ENCODE measurements at places on chromosomes 5 and 9. TPM values are rescaled to one million over a fixed set of nuclear protein-coding genes. Genes with fewer than 3 reads are reported as not detected.

TUSC1 gene
- total RNA-seq = 12.5 TPM

DNA sequence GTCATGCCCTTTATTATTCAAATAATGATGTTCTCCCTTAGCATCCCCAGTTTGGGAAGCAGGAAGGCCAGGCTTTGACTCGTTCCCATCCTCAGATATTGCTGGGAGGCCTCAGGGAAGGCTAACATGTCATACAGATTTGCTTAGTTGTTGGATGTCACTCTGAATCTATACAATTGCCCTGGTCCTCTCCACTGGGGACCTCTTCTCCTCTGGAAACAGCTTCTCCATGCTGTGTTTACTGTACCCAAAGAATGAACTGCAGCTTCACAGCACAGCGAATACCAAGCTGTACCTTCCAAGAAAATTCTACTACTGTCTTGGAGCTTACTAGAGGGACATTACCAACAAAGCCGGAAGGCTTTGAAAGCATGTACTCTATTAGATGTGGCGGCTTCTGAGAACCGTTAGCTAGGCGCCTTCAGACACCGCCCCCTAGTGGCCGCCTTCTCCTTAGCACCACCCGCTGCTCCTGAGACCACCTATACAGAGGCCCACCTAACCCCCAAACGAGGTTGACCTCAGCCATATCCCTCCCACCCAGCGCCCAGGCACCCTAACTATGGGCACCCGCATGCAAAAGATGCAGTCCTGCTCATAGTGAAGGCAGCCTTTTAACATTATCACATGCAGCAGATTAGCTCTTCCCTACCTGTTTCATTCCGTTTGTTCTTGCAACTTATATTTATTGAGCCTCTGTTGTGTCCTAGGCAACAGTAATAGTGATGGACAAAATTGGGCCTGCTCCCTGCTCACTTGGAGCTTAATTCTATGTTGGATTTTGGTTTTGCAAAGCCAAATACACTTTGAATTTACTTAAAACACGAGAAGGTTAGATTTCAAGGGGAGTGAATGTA lies 34.9 kb upstream of the FOXI1 start:
- DNase-seq = peak; percentile 51

GRCh38 chr5:173354645-173355044 lies 26.4 kb upstream of the STC2 start:
- DNase-seq = no peak

- no peak for DNase-seq
These were observed 196.5 kb downstream of the TLE1 start for GRCh38 chr9:81492710-81493447.

GRCh38 chr5:180784497-180785097 lies 18.0 kb downstream of the MGAT1 start:
- peak; percentile 92 for DNase-seq

DNA sequence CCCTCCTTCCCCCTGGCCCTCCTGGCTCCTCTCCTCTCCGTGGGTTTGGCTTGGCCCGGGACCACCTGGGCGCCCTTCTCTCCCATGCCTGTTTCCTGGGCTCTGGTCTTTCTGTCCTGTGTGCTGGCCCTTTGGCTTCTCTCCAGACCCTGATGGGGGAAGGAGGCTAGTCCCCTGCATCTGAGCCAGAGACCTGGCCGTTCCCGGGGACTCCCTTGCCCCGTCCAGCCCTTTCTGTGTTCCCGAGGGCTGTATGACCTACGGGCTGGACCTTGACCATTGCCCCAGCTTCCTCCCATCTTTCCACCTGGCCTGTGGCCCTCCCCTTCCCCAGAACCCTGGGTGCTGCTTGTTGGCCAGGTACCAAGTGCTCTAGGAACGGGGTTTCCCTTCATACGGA lies 8.4 kb downstream of the NELFB start:
- DNase-seq = peak; percentile 7

GRCh38 chr9:31671011-31671410 lies 713.4 kb upstream of the ACO1 start:
- DNase-seq = no peak

- DNase-seq = peak; percentile 60
These were observed 51.3 kb downstream of the LHFPL2 start for GRCh38 chr5:78597068-78597973.

CCDC180 gene
- total RNA-seq = 7.4 TPM

Measured in muscle of leg (tissue), 16 donors.